MCF 10A (cell line): ENCODE measurements at places on chromosomes 1 and 21. TPM values are rescaled to one million over a fixed set of nuclear protein-coding genes. Genes with fewer than 3 reads are reported as not detected.
A peak's percentile ranks its signal among the peaks of the same experiment; 100 is the strongest.

- no peak for DNase-seq
- H3K36me3 ChIP-seq, result no peaks in the 10 kb centered on the region
- H3K4me3 ChIP-seq, result no peak overlapping the region
- H3K27me3 ChIP-seq, result no peaks in the 10 kb centered on the region
Observed at GRCh38 chr1:245875581-245876261, 631.4 kb downstream of the SMYD3 start.

- no peak overlapping the region for H3K27ac ChIP-seq
- no peaks in the 10 kb centered on the region for H3K36me3 ChIP-seq
- peak; percentile 68 for DNase-seq
- H3K4me1 ChIP-seq, result no peaks in the 10 kb centered on the region
- H3K4me3 ChIP-seq, result no peak overlapping the region
Observed at GRCh38 chr1:198113342-198113750, 43.5 kb upstream of the NEK7 start.

DNA sequence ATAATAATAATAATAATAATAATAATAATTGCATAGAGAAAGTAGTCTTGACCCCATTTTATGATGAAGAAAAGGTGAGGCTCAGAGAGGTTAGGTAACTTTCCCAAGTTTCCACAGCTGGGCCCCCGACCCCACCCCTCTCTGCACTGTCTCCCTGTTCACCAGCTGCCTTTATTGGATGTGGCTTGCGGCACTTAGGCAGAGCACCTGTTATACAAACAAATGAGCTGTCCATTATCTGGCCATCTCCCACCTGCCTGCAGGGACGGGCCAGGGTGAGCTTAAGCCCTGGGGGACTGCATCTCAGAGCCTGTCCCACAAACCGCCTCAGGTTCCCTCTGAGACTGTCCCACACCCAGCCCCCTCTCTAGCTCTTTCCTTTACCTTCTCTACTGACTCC is 10.1 kb upstream of the EFNA1 start:
- H3K27ac ChIP-seq, result no peak overlapping the region
- no peak for DNase-seq
- no peaks in the 10 kb centered on the region for H3K4me1 ChIP-seq
- no peak overlapping the region for H3K4me3 ChIP-seq
- H3K27me3 ChIP-seq, result no peaks in the 10 kb centered on the region
- H3K36me3 ChIP-seq, result no peaks in the 10 kb centered on the region

DNA sequence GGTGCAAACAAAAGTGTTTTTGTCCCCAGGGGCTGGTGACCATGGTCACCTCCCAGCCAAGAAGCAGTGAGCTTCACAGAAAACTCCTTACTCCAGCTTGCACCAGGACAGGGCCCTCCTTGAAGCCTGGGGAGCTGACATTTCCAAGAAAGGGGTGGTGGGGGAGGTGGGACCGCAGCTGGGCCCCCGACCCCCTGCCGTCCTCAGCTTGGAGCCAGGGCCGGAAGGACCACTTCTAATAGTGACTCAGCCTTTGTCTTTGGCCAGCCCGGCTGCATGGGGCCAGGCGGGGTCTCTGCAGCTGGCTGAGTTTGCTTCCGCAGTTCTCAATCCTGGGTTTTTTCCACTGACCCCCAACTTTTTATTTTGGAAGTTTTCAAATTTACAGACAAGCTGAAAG is 136.5 kb upstream of the POU3F1 start:
- DNase-seq, result no peak
- no peaks in the 10 kb centered on the region for H3K36me3 ChIP-seq
- no peak overlapping the region for H3K27ac ChIP-seq

DNA sequence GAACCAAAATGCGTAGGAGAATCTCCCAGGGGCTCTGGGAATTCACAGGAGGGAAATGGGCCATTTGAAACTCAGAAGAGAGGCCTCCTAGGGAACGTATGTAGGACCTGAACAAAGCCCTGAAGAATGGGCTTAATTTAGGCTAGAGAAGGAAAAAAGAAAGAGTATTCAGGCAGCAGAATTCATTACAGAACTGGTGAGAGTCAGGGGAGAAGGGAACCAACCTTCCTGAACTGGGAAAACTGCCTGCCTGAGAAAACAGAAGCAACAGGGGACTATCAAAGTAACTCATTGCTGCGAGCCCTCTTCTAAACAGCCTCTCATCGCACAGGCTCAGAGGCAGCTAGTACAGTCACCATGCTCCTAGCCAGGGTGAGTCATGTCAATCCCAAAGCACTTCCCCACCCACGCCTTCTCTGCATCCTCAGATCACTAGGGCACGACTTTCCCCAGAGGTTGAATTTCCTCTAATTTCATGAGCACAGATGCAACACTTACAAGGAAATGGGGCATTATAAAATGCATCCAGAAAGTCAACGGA is 98.1 kb downstream of the ADSS2 start:
- no peaks in the 10 kb centered on the region for H3K36me3 ChIP-seq
- H3K27me3 ChIP-seq, result no peaks in the 10 kb centered on the region
- H3K4me3 ChIP-seq, result no peak overlapping the region
- DNase-seq, result peak; percentile 99

- peaks cover 5% of the 10 kb centered on the region for H3K36me3 ChIP-seq
- H3K4me1 ChIP-seq, result no peaks in the 10 kb centered on the region
Observed at GRCh38 chr1:54270543-54270942, 70.6 kb downstream of the MRPL37 start.

Gene SLC6A9
- total RNA-seq, result 62.2 and 64.9 TPM in 2 replicates

Gene LCE6A
- not detected in 2 replicates for total RNA-seq

Gene LYPD8
- not detected in 2 replicates for total RNA-seq
